DMS153 (cell line): ENCODE measurements at places on chromosomes 6 and 20.

- no peak for DNase-seq
Observed at GRCh38 chr20:12482661-12483060, 526.1 kb upstream of the SPTLC3 start.

- no peak for DNase-seq
Observed at GRCh38 chr6:137237413-137238170, 18.4 kb upstream of the IFNGR1 start.

GRCh38 chr6:39665861-39666260 lies 59.3 kb downstream of the KIF6 start:
- DNase-seq: no peak

DNA sequence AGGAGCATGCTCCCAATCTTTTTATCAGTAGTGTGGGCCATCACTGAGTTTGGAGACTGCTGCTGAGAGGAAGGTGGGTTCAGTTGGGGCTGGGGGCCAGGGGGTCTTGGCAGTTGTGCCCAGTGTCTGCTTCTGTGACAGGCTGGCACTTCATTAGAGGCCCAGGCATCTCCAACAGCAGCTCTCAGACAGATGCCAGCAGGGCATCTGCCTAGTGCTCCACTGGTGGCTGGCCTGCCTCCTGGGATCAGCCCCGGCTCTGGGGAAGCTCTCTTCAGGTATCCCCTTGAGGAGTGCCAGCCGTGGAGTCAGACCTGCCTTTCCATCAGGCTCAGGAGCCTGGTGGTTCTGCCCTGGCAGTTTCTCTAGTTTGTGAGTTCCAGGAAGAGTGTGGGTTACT lies 77.3 kb downstream of the DTD1 start:
- no peak for DNase-seq

GRCh38 chr6:14965424-14966075 lies 280.3 kb upstream of the JARID2 start:
- no peak for DNase-seq

DNA sequence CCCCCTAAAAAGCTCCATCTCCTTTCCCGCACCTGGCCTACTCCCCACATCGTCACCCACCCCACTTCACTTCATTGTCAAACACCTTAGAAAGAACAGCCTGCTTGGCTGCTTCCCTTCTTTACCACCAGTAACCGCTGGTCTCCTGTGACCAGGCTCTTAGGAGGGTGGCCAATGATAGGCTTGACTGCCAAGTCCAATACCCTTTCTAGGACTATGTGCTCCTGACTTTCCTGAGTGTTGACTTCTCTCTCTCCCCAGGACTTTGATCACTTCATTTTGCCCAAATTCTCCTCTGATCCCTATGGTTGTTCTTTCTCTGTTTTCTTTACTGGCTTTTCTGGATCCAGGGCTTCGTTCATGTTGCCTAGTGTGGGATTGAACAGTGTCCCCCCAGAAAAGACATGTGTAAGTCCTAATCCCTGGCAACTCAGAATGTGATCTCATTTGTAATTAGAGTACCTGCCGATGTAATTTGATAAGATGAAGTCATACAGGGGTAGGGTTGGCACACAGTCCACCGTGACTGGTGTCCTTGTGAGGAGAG lies 254.0 kb downstream of the GMDS start:
- no peak for DNase-seq

GRCh38 chr6:112781241-112781640 lies 434.1 kb downstream of the RFPL4B start:
- DNase-seq: no peak

DNA sequence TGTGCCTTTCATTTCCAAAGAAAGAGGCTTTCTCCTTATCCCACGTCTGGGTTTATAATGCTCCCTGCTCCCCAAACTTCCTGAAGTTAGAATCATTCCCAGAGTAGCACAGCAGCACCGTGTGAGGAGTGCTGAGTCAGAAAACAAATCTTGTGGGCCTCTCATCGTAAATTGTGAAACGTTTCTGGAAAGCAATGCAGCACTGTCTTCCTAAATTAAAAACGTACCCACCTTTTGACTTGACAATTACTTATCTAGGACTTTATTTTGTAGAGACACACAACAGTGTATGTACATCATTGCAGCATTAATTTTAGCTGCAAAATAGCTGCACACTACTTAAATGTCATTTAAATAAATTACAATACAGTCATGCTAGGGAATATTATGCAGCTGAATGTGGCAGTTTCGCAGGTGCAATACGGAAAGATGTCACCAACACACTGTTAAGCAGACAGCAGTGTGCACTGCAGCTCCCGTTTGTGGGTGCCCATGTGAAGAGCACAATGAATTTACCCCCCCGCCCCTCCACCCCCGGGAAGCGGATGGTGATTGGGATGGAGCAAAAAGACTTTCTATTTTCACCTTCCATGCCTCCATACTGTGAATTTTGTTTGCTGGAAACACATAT lies 30.8 kb downstream of the RRBP1 start:
- no peak for DNase-seq

DNA sequence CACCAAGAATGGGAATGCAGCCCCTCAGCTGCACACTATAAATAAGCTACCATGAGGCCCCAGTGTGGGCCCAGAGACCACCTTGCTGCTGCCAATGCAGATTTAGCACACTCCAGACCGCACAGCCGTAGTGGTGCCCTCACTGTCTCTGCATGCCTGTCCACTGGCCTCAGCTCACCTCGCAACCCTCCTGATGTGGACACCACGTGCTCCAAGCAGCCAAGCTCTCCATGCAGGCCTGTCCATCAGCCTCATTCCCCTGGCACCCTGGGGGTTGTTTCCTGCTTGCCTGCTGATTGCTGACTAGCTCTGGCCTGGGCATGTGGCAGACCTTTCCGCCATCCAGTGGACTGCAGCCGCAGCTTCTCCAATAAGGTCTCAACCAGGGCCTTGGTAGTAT lies 36.2 kb downstream of the ZBTB9 start:
- no peak for DNase-seq

DNA sequence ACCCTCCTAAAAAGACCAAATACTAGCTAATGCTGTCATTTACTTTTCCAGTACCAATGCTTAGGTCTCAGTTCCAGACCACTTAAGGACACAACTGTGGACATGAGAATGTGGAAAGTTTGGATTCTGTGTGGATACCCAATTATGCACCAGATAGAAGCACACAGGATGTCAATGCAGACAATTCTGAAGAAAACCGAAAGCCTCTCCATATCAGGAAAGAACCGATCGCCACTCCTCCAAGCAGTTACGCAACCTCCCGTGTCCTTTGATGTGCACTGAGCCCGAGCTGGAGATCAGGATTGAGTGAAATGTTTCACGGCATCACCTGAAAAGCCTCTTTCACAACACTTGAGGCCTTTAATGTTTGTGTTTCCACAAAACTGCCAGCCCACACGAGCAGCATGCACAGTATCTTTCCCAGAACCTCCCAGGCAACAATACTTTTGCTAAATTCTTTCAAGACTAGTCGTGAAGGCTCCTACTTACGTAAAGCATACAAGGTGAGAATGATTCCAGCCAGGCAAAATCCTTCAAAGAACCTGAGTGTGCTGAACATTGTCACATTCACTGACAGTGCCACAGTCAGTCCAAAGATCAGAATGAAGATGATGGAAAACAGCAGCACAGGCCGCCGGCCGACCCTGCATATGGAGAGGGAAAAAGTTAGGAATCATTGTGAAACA lies 47.0 kb downstream of the SLC22A23 start:
- DNase-seq: no peak

- DNase-seq: peak; percentile 23
Observed at GRCh38 chr6:11120271-11121005, 8.9 kb upstream of the ERVFRD-1 start.

DNA sequence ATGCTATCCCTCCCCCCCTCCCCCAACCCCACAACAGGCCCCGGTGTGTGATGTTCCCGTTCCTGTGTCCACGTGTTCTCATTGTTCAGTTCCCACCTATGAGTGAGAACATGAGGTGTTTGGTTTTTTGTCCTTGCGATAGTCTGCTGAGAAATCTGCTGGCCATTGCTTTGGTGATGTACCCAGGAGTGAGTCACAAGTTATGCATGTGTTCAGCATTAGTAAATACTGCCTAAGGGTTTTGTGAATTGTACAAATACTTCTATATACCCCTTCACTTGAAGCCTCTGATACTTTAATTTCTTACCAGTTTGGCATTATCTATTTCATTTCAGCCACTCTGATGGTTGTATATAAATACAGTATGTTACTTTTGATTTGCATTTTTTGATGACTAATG lies 711.3 kb upstream of the GJE1 start:
- no peak for DNase-seq

GRCh38 chr6:44499609-44500008 lies 112.1 kb downstream of the CDC5L start:
- no peak for DNase-seq

- DNase-seq: no peak
Observed at GRCh38 chr20:52974179-52974594, 2.0 kb downstream of the TSHZ2 start.

DNA sequence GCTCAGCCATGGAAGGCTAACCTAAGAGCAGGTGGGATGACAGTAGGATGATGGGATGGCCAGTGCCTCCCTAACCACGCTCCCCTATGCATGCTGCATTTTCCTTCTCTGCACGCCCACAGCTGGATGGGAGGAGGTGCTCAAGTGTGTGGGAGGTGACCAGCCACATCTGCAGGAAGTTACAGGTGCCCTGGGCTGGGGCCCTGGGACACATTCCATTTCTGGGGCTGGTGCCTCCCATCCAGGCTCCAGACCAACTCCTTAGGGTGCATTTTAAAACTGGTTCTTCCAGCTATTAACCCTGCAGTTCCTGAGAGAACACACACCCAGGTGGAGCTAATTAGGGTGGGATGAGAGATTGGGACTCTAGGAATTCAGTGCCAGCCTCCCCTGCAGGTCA lies 135.3 kb upstream of the ARMC2 start:
- DNase-seq: no peak
